Activated CD4-positive, alpha-beta T cell treated with anti-CD3 and anti-CD28 coated beads, Interleukin-2, amount 10 ng/mL, durations not matched to agents 24 days and 14 days (primary cell): ENCODE measurements at places on chromosomes 5 and 9. TPM values are rescaled to one million over a fixed set of nuclear protein-coding genes. Genes with fewer than 3 reads are reported as not detected.

PTPN3 gene
- total RNA-seq: 3.6 and 3.8 TPM in 2 replicates

GRCh38 chr5:22751536-22751935 lies 101.6 kb downstream of the CDH12 start:
- H3K4me3 ChIP-seq: no peak overlapping the region
- DNase-seq: no peak
- H3K27ac ChIP-seq: no peak overlapping the region
- H3K4me1 ChIP-seq: no peaks in the 10 kb centered on the region
- no peaks in the 10 kb centered on the region for H3K36me3 ChIP-seq

SLC45A2 gene
- not detected in 2 replicates for total RNA-seq

- H3K27me3 ChIP-seq: no peaks in the 10 kb centered on the region
- H3K36me3 ChIP-seq: no peaks in the 10 kb centered on the region
- DNase-seq: no peak
- H3K4me3 ChIP-seq: no peak overlapping the region
- no peak overlapping the region for H3K27ac ChIP-seq
These were observed 412.8 kb downstream of the IRX2 start for GRCh38 chr5:2338686-2339085.

MYOZ3 gene
- 0.07 and 0.28 TPM in 2 replicates for total RNA-seq

DNA sequence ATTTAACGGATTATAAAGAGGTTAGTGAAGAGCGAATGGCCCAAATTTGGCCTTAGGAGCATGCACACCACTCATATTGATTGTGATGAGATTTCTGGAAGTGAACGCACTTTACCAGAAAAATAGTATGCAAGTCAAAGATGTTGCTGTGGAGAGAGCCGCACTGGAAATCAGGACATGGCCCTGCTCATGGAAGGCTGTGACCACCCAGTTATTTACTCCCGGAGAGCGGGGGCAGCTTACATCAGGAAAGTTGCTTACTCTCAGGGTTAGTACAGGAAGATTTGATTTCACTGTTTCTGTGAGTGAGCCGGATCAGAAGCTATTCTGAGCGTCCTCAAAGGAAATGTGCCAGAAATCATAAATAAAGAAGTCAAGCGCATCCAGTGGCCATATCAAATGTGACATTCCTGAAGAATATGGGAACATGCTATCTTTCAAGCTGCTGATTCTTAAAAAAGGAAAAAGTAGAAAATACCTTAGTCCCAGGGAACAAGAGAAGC lies 42.9 kb upstream of the STRBP start:
- H3K27me3 ChIP-seq: peaks cover 6% of the 10 kb centered on the region
- no peak for DNase-seq
- no peaks in the 10 kb centered on the region for H3K36me3 ChIP-seq
- no peak overlapping the region for H3K4me3 ChIP-seq

DNA sequence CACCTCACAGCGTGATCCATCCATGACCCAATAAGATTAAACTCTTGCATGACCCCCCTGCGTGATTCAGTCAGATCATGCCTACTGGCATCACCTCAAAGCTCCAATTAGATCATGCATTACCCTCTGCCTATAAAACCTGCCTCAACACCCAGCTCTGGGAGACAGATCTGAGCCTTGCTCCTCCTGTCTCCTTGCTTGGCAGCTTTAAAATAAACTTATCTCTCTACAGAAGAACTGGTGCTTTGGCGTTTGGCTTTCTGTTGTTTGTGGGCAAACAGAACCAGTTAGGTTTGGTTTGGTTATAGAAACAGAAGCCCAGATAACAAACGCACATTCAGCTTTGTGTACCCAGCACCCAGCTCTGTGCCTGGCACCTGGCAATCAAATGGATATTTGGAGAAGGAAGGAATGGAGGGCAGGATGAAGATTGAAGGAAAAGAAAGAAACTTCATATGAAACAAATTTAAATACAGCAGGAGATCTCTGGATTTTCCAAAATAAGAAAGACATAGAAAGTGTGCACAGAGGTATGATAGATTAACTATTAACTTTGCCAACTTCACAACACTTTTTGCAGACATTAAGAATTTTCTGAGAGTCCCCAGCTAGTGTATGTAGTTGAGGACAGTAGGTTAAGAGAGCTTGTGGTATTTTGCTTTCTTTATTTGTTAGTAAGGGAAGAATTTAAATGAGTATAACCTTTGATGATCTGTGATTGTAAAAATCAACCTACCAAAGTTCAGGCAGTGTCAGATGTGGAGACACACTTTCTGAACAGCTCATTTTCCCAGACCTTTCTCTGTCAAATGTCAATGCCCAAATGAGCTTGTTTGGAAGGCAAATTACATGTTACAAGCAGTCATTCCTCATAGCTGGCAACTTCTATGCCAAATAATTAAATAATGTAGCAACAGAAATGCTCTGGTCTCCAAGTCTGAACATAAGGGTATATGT lies 102.1 kb upstream of the ASTN2 start:
- H3K36me3 ChIP-seq: no peaks in the 10 kb centered on the region
- DNase-seq: no peak
- H3K4me3 ChIP-seq: no peak overlapping the region
- no peaks in the 10 kb centered on the region for H3K27me3 ChIP-seq

DNA sequence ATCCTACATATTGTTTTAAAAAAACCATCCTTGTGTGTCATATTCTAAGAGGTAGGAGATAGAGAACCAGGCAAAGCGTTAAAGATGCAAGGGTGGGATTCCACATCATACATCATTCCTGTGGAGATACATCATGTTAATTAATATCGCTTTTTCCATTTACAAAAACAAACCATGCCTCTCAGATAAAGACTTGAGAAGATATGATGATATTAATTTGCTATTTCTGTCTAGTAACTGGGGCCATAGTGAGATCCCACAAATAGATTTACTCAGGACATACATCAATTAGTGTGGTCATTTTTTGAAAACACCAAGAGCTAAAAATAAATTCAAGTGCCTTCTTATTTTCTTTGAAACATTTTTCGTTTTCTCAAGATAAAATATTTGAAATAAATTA lies 165.4 kb upstream of the TARS1 start:
- DNase-seq: no peak
- no peak overlapping the region for H3K27ac ChIP-seq
- H3K27me3 ChIP-seq: no peaks in the 10 kb centered on the region
- no peaks in the 10 kb centered on the region for H3K36me3 ChIP-seq

DNA sequence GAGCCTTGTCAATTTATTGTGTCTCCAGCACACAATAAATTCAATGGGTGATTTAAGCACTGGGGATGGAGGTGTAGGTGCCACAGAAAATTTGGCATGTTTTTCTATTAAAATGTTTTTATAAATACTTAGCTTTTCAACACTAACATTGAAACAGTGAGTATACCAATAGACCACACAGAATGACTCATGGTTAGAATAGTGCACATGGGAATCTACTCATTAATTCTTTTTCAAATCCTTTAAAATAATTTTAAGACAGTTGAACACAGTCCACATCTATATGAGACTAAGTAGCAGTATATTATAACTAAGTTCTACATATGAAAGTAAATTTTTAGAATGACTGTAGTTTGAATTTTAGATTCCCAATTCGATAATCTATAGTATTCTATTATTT lies 67.1 kb downstream of the LNPEP start:
- no peak for DNase-seq
- H3K36me3 ChIP-seq: peaks cover 30% of the 10 kb centered on the region
- H3K27me3 ChIP-seq: no peaks in the 10 kb centered on the region
- H3K27ac ChIP-seq: no peak overlapping the region
- no peak overlapping the region for H3K4me3 ChIP-seq

BTNL8 gene
- 0.21 TPM in 1 of 2 replicates, not detected in the other for total RNA-seq

ANKRD31 gene
- 0.33 and 0.47 TPM in 2 replicates for total RNA-seq

- no peak overlapping the region for H3K4me3 ChIP-seq
- H3K27ac ChIP-seq: no peak overlapping the region
- H3K36me3 ChIP-seq: no peaks in the 10 kb centered on the region
- DNase-seq: no peak
These were observed 629.3 kb downstream of the ANXA1 start for GRCh38 chr9:73780916-73781315.

DNA sequence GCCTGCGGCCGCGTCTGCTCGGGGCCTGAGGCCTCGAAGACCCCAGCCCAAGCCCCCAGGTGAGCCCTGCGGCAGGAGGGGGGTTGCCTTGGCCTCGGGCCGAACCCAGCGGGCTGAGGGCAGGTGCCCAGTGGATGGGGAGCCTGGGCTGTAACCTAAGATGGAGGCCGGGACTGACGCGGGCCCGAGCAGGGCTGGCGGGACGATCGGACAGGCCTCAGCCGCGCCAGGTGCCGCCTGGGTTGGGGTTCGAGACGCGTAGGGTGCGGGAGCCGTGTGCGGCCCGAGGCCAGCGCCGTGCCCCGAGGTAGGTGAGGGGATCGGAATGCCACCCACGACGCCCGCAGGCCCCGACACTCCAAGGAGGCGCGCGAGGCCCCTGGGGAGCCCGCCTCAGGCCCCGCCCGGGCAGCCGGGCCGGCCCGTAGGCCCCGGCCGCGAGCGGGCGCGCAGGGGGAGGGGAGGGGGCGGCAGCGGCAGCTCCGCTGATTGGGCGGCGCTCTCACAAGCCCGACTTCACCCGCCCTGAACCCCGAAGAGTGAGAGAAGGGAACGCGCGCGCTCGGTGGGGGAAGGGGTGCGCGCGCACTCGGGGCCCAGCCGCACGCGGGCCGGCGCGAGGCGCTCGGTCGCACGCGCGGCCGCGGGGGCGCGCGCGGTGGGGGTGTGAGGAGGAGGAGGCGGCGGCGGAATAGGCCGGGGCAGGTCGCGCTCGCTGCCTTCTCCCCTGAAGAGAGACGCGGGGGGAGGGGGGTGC lies at the start of gene NSD1:
Gene NSD1, plus strand, starts transcription at position 678 of the 757 bp plus-strand sequence. CDS start 1,331 bp downstream, outside the sequence.
- H3K4me1 ChIP-seq: peaks cover 46% of the 10 kb centered on the region
- peaks cover 29% of the 10 kb centered on the region for H3K36me3 ChIP-seq
- H3K27me3 ChIP-seq: no peaks in the 10 kb centered on the region
- H3K4me3 ChIP-seq: peak within 1 kb of the TSS; percentile 95

- peak; percentile 63 for DNase-seq
- H3K4me3 ChIP-seq: peak overlapping the region; percentile 60
These were observed 535 bp downstream of the UNC5A start for GRCh38 chr5:176810687-176811501.

DNA sequence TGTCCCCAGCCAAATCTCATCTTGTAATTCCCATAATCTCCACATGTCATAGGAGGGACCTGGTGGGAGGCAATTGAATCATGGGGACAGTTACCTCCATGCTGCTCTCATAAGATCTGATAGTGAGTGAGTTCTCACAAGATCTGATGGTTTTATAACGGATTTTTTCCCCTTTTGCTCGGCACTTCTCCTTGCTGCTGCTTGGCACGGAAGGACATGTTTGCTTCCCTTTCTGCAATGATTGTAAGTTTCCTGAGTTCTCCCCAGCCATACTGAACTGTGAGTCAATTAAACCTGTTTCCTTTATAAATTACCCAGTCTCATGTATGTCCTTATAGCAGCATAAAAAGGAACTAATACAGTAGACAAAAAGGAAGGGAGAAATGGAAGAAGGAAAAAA lies 76.7 kb upstream of the CCNG1 start:
- H3K4me3 ChIP-seq: no peak overlapping the region
- no peak for DNase-seq

DNA sequence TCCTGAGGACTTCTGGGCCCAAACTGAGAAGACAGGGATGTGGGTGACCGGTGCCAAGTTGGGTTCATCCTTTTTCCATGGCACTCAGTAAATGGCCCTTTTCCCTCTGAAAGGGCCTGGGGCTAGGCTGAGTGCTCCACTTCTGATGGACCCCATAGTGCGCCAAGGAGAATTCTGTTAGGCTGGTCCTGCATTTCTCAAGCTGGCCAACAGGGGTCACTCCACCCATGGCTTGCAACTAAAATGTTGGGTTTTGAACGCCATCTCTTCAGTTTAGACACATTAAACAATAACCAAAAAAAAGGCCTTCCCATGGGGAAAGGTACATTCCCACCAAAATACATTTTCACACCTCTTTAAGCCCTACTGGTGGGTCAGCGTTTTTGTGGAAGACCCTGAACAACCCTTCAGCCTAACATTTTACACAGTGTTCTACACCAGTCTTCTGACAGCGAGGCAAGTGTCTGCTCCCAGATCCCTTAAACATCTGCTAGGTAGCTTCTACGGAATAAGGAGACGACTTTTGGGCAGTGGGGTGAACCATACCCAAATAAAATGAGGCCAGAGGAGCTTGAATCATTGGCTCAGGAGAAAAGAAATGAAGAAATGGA lies 27.3 kb downstream of the CNTFR start:
- peaks cover 17% of the 10 kb centered on the region for H3K27me3 ChIP-seq
- H3K36me3 ChIP-seq: no peaks in the 10 kb centered on the region
- H3K27ac ChIP-seq: no peak overlapping the region

DNA sequence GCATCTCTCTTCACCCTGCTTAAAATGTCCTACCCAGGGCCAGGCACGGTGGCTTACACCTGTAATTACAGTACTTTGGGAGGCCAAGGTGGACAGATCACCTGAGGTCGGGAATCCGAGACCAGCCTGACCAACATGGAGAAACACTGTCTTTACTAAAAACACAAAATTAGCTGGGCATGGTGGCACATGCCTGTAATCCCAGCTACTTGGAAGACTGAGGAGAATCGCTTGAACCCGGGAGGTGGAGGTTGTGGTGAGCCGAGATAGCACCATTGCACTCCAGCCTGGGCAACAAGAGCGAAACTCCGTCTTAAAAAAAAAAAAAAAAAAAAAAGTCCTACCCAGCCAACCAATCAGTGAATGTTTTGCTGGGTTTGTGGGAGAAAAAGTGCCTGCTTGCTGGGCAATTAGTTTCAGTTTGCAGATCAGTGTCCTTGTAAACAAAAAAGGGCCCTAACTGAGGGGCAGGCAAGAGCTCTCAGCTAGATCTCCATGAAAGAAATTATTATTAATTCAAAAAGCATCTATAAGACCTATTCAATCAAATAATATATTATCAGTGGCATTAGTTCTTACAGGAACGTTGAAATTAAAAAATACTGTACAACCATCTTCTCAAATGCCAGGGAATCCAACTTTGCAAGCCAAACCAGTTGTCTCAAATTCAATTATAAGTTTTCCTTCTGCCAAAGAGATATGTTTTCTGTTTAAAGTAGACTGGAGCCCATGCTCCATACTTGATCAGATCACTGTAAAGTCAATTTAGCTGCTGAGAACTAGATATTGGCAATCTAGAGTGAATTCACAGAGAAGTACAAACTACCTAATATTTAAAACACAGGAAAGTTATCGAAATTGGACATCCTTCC lies 3.9 kb downstream of the MEGF9 start:
- H3K4me1 ChIP-seq: peaks cover 34% of the 10 kb centered on the region
- H3K27ac ChIP-seq: peak overlapping the region; percentile 66
- no peaks in the 10 kb centered on the region for H3K27me3 ChIP-seq
- DNase-seq: peak; percentile 81
- H3K4me3 ChIP-seq: peak overlapping the region; percentile 80
- no peaks in the 10 kb centered on the region for H3K36me3 ChIP-seq

DNA sequence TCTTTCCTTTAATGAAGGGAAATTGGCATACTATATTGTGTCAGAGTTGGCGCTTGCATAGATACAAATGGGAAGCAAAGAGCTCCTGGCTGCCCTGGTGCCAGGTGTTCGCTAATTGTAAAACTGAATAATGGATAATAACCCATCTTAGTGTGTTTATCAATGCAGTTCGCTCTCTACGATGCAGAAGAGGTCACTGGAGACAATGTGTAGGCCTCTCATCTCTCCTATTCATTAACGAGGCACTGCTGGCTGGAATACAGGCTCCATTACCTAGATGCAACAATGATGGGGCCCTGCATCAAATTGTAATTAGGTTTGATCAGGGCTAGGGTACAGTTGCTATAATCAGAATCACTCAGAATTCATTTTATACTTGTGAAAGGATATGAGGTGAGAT lies 171.0 kb downstream of the RMI1 start:
- peaks cover 2% of the 10 kb centered on the region for H3K4me1 ChIP-seq
- no peak overlapping the region for H3K4me3 ChIP-seq
- H3K27me3 ChIP-seq: peaks cover 15% of the 10 kb centered on the region
- no peak overlapping the region for H3K27ac ChIP-seq
- DNase-seq: peak; percentile 33
- H3K36me3 ChIP-seq: no peaks in the 10 kb centered on the region

EDIL3 gene
- total RNA-seq: not detected in 2 replicates
